ENCODE measurements at places on chromosomes 5 and 9. TPM values are rescaled to one million over a fixed set of nuclear protein-coding genes. Genes with fewer than 3 reads are reported as not detected.

SLC6A3 gene
- not detected for total RNA-seq

PCDHA6 gene
- not detected for total RNA-seq

FOXD4 gene
- not detected for total RNA-seq

SLC6A7 gene
- total RNA-seq = not detected

PCDHGC3 gene
- total RNA-seq = 20.5 TPM

COMMD10 gene
- 19.6 TPM for total RNA-seq

MARCHF11 gene
- not detected for total RNA-seq

TMEM250 gene
- 38.4 TPM for total RNA-seq

ADAMTSL2 gene
- not detected for total RNA-seq
